Stimulated activated CD4-positive, alpha-beta T cell treated with anti-CD3 and anti-CD28 coated beads, Interleukin-12 subunit alpha, Interleukin-12 subunit beta, amount 100 ng/mL, for 4 hours (primary cell): ENCODE measurements at places on chromosomes 1 and 21.
A peak's percentile ranks its signal among the peaks of the same experiment; 100 is the strongest.

GRCh38 chr1:241841691-241842090 is 6.3 kb upstream of the EXO1 start:
- DNase-seq: no peak

- DNase-seq: peak; percentile 34
These were observed 9.8 kb upstream of the TSPAN2 start for GRCh38 chr1:115098979-115099692.

DNA sequence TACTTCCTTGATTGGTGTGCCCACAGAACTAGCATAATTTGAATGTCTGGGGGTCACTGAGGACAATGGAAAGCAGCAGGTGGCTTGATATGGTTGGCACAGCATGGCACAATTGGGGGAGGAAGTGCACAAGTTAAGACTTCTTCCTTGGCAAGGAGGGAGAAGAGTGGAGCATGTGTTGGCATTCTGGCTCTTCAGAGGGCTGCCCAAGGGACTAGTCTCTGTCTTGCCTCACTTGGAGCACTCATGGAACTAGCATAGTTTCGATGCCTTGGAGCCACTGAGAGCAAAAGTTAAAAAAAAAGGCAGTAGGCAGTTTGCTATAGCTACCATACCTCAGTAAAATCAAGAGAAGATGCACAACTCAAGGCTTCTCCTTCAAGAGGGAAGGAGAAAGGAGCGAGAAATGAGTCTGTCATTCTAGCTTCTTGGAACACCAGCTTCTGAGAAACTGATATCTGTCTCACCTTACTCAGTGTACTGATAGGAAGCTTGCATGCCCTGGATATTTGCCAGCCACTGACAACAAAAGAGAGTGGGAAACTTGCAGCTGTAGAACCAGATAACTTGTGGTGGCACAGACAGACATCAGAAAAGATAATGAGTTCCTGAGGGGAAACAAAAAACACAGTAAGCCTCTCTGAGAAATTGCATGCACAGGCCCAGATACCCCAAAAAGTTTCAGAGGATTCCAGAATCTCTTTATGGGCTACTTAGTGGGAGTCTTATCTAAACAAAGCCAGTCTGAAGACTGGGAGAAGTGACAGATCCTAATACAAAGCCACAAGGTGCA is 207.5 kb upstream of the SAMSN1 start:
- no peak for DNase-seq

GRCh38 chr1:109091839-109092193 is 1.3 kb downstream of the TMEM167B start:
- no peak for DNase-seq

DNA sequence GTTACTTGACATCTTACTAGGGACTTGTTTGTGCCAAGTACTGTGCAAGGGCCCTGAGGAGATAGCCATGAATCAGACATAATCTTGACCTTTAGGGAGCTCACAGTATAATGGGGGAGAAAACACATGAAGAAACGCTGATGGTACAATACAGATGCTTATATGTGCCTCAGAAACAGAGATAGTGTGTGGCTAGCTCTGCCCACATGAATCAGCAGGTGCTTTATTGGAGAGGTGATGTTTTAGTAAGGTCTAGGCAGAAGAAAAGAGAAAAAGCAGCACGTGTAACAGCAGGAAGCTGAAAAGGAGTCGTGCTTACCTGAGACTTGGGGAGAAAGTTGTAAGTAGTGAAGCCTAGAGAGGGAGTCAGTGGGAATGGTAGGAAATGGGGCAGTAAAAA is 60.6 kb upstream of the LMO4 start:
- no peak for DNase-seq

GRCh38 chr1:201789245-201789644 is 39.7 kb upstream of the IPO9 start:
- no peak for DNase-seq

DNA sequence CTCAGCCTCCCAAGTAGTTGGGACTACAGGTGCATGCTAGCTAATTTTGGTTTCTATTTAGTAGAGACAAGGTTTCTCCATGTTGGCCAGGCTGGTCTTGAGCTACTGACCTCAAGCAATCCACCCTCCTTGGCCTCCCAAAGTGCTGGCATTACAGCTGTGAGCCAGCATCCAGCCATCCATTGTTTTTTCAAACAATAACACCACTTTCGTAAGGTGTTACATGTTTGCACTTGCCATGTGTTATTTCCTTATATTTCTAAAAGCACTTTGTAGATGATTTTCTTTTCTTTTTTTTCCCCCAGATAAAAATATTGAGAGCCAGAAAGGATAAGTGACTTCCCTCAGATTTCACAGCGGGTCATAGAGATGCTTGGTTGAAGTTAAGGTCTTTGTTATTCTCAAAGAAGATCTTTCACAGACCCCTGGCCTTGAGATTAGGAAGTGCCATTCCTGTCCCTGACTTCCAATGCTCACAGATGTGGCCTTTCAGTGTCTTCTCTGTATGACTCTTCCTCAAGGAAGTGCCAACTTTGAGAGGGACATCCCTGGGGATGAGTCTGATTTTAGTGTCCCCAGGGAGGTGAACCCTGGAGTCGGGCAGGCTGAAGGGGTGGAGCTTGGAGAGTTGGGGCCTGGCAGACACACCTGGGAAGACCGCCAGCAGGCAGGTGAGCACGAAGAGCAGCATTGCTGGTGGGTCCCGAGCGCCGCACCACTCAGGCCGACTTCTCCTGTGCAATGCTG is 6.3 kb downstream of the PIGR start:
- DNase-seq: no peak

GRCh38 chr1:19610282-19610981 is 33.7 kb upstream of the NBL1 start:
- no peak for DNase-seq

- DNase-seq: no peak
These were observed 268.9 kb downstream of the HHAT start for GRCh38 chr1:210597555-210598134.

GRCh38 chr1:36400514-36400824 is 2.8 kb upstream of the LSM10 start:
- no peak for DNase-seq

- no peak for DNase-seq
These were observed 187.3 kb downstream of the SLC44A5 start for GRCh38 chr1:75423616-75424015.

DNA sequence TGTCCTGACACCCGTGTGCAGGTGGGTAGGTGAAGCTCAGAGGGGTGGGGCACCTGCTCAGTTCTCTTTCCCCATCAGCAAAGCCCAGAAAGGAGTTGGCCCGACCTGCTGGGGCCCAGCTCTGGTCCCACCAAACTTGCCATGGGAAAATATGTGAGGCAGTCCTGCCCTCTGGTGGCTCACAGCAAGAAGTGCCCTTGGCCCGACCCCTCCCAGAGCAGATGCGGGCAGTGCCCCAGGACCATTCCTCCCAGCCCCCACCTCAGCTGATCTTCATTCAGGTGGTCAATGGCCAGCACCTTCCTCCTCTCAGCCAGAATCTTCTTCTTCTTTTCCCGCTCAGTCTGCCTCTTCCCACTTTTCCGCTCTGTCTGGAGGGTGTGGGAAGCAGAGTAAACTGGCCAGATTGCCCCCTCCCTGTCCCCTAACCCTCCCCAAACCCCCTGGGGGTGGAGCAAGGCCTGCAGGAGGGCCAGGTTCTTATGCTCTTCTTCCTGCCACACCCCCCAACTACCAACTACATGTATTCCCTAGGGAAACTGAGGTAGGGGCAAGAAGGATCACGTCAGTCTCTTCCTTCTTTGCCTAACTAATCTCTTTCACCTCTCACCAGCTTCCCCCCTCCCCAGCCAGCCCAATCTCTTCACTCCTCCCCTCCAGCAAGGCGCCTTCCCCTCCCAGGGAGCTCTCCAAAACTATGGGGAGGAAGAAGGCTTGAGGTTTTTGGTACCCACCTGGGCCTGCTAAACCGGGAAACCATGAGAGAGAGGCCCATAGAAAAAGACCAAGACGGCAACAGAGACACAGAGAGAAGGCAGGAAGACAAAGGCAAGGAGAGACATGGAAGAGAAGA is 15.6 kb downstream of the TNNT2 start:
- no peak for DNase-seq

DNA sequence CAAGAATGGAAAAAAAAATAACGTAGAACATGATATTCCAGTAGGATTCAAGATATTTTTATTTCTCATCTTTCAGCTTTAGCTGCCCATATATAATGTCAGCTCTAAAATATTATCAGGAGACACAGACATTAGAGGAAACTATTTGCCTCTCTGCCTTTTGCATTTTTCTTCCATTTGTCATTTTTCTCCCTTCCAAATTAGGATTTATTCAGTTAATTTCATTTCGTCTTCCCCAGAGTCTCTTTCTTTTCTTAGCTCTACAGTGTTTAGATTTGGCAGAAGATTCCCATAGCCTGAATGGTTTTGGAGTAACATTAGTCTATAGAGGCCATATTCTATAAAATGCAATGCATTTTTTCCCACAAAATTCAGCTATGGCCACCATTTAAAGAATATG is 5.1 kb upstream of the ENAH start:
- DNase-seq: no peak

DNA sequence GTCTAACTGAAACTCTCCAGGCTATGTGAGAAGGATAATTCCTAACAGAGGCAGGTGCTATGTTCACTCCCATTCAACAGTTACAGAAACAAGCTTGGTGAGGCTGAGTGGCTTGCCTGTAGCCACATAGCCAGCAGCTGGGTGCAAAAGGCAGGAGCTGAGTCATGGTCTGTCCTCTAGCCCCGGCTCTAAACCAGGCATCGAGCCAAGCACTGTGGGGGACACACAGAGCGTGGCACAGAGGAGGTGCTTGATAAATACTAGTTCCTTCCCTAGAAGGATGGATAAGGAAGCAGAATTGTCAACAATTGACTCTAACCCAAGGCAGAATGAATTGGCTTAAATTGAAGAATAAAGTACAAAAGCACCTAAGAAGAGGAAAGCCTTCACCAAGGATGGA is 10.4 kb upstream of the KCNA2 start:
- no peak for DNase-seq

DNA sequence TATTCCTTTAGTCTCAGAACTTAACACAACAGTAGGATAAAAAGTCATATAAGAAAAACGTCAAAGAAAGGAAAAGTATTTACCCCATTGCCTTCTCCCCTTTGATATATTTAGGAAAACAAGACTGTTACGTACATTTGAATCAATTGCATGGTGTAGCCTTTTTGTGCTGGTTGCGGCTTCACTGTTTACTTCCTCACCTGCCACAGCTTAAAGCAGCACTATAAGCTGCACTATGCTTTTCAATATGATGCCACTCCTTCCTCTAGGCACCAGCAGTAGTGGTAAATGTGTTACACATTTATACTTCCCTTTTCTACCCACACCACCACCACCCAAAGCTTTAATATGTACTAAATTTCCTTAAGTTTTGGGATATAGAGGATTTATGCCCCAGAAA is 111.1 kb downstream of the ATP1B1 start:
- DNase-seq: no peak

DNA sequence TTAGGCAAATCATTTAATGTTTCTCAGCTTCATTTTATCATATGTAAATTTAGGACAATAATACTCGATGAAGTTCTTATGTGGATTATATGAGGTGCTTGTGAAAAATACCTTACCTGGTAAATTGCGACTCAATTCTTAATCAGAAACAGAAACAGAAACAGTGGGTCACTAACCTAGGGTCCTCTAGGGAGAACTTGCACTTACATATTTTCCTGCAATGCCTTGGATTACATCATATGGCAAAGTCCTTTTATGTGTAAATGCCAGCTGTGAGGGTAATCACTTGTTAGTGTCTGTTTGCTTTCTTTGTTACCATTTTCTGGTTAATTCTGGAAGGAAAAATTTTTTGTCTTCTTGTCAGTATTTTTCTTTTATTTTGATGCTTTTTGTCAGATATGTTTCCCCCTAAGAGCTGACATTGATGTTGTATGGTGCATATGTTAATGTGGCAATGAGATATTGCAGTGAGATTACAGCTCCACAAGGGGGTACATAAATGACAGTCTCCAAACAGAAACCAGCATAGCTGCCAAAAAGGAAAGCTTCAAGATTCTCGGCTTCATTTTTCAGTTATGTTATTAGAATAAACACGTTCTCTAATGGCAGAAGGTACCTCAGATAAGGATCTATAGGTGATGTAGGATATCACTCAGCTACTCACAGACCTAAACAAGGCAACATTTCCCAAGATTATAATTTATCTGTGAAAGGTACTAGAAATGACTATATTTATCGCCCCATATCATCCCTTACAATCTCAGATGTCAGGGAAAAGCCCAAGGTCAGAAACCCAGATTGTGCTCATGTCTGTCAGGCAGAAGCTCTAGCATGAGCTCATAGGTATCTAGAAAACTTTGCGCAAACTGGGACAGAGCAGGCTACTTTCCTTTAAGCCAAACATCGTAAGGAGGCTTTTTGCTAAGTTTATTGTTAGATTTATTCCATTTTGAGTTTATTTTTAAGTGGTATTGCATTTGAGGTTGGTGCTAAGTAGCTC is 119.9 kb downstream of the FASLG start:
- no peak for DNase-seq

DNA sequence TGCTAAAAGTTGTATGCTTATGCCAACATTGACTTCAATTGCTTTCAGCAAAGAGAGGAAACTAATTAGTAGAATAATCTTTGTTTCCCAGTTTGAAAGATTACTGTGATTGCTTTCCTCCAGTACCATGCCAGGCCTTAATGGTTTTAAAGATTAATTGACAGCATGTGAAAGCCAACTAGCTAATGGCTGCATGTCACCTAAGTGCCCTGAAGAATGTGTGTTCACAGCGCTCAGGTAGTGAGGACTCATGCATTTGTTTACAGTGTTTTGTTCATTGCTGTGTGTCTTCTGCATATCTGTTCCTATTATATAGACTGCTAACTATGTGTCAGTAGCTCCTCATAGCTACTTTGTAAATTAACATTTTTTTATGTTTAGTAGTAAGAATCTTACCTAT is 335.6 kb downstream of the LRRIQ3 start:
- DNase-seq: no peak

- DNase-seq: no peak
These were observed 271.1 kb downstream of the PTPRC start for GRCh38 chr1:198909973-198910372.

DNA sequence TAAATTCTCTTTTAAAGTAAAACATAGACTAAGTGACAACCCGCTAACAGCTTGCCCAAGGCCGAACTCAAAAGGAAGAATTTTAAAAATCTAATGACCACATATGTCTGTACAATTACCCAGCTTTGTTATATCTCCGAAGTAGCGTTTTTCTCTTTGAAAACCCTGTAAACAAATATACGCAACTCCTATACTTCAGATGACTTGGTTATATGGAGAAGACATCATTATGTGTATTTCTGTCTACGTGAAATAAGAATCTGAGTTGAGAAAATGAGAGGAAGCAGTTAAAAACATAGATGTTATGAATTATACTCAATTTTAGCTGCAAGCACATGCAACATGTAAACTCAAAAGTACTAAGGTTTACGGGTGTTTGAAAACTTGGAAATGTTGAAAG is 2.0 kb downstream of the PBX1 start:
- no peak for DNase-seq

GRCh38 chr21:27122686-27123085 is 155.8 kb upstream of the ADAMTS5 start:
- no peak for DNase-seq
